Right renal pelvis (tissue), 4 donors: ENCODE measurements at places on chromosomes 12 and 14. TPM values are rescaled to one million over a fixed set of nuclear protein-coding genes. Genes with fewer than 3 reads are reported as not detected.

GRCh38 chr14:76773188-76773885, 12.1 kb downstream of the VASH1 start:
- DNase-seq, result no peak

- DNase-seq, result no peak
These were observed 155.9 kb upstream of the NUDT4 start for GRCh38 chr12:93221841-93222240.

GRCh38 chr12:89351489-89352241, 636 bp downstream of the DUSP6 start:
- DNase-seq, result no peak

- DNase-seq, result no peak
These were observed 1.0 kb downstream of the ATXN7L3B start for GRCh38 chr12:74538491-74539258.

GRCh38 chr12:68871396-68871795, 61.6 kb downstream of the CPM start:
- DNase-seq, result no peak

DNA sequence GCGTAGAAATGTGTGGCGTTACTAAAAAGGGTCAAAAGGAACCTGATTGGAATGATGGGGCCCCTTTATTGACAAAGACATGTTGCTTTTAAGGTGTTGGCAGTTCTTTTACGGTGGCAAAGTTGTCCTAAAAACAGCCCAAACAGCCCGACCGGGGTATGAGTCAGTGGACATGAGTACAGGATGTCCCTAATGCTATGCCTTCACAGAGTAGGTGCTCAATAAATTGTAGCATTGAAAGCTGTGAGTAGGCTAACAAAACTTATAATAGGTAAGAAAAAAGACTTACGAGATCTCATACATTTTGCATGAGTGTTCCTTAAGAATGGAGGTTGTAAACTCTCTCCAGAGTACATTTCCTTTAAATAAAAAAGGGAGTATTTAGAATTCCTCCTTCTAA, 2.6 kb downstream of the ELK3 start:
- no peak for DNase-seq

The FOXN4 gene
- polyA plus RNA-seq, result 2.7 TPM

The NRXN3 gene
- polyA plus RNA-seq, result 5.7 TPM
